ENCODE measurements at places on chromosomes 4 and X.

DNA sequence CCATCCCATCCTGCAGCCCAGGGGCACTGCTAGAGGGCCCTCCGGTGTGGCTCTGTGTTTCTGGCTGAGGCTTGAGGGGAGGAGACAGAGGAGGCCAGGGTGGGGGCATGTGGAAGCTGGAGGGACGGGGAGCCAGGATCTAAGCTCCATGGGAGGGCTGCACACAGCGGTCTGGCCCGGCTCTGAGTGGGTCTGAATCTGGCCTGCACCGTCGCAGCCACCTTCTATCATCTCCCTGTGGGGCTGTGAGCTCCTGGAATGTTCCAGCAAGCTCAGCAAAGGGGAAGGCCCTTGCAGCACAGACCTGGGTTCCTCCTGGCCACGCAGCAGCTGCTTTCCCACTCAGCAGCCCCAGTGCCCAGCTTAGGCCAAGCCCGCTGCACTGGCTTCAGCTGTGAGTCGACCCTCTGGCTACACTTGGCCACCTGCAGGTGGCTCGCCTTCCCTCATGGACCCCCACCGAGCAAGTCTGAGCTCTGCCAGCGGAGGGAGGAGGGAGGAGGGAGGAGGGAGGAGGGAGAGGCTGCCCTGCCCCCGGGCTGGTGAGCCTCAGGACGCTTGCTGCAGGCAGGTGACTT, 5.3 kb downstream of the NKX1-1 start:
- DNase-seq, result no peak

- no peak for DNase-seq
Measured at GRCh38 chr4:23884261-23884660, 5.6 kb downstream of the PPARGC1A start.

DNA sequence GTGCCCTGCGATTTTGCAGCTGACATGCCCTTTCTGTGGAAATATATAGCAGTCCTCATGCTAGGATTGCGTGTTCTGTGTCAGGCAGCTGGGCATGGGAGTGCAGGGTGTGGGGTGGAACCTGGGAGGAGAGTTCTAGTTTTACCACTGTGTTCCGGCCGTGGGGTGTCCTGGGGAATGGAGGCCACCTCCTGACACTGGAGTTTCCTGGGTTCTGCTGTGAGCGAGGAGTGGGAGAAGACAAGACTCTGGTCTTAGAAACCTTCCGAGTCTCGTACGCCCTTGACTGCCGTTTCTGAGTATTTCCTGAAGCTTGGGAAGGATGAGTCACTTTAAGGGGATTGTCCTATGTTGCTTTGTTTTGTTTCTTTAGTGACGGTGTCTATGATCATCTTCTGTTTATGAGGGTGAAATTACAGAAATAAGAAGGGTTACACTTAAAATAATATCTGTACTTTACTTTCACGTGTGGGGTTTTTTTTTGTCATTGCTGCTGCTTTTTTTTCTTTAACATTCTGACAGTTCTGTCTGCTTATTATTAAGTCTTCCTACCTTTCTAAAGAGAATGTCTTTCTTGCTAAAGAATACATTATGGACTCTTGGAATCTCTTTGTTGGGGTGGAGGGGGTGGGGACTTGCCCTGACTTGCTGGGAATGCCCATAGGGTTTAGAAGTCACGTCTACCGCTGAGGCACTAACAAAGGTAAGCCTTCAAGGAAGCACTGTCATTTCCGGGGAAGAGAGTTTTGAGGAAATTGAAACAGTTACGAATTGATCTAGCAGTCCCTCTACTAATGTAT, 19.1 kb downstream of the CD99 start:
- peak; percentile 82 for DNase-seq

DNA sequence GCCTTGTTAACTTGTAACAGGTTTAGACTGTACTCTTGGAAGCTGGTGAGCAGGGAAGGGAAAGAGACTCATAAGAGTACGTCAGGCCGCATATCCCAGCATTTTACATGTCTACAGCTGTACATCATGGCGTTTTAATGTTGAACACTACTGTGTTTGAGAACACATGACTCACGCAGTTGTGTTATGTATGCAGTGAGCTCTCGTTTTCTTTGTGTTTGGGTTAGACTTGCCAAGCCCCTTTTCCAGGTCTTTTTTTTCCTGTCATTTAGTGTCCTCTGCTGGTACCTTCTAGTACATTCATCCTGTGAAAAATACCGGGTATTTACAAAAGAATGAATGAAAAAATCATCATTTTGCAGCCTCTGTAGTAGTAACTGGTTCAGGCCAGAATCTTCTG, 35.3 kb downstream of the SMS start:
- DNase-seq, result no peak

DNA sequence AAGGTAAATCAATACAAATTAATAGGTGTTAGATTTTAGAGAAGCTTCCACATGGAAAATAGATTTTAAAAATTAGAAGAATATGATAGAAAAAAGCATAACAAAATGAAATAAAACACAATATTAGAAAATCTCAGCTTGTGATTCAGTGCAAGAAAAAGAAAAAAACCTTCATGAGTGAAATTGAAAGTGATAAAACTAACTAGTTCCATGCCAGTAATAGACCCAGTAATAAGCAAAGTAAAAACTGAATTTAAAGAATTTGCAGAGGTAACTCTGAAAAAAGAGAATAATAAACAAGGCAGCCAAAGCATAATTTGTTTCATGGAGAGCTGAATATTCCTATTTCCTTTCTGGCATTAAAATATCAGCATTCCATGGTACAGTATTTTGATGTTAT, 174.3 kb upstream of the TENM3 start:
- no peak for DNase-seq

- no peak for DNase-seq
Measured at GRCh38 chr4:181151856-181152255, 1091.3 kb upstream of the TENM3 start.

DNA sequence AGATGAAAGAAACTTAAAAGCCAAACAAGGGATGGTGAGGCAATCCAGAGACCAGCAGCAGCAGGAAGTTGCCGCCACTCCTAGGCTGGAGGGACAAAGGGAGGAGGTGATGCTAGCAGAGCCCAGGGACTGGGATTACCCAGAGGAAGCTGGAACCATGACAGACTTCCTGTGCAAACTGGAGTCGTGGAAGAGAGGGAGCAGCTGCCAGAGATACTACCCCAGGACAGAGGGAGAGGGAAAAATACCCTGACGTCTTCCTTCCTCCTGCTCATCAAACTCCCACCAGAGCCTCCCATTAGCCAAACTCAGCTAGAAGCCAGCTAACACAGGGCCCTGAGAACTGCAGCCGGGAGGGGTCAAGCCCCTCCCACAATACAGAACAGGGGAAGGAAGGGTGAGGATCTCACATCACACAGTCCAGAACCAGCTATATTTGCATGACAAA, 101.2 kb upstream of the KLF3 start:
- peak; percentile 38 for DNase-seq

DNA sequence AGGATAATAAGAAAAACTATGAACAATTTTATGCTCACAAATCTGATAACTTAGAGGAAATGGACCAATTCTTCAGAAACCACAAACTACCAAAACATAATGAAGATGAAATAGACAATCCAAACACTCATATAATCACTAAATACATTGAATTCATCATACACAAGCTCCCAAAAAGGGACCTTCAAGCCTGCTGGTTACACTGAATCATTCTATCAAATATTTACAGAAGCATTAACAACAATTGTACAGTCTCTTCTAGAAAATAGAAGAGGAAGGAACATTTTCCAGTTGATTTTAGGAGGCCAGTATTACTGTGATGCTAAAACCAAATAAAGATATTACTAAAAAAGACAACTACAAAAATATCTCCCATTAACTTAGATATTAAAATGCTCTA, 88.3 kb downstream of the IL15 start:
- no peak for DNase-seq

GRCh38 chrX:112672788-112673560, 6.8 kb downstream of the LHFPL1 start:
- DNase-seq, result no peak

Measured in inflammatory macrophage (primary cell).